ENCODE measurements at places on chromosomes 11 and 22.

- no peak for DNase-seq
These were observed 14.6 kb upstream of the ARHGEF17 start for GRCh38 chr11:73293356-73293936.

- no peak for DNase-seq
These were observed 37.9 kb downstream of the PKNOX2 start for GRCh38 chr11:125202362-125202880.

GRCh38 chr11:19444231-19444630 is 203.5 kb upstream of the E2F8 start:
- no peak for DNase-seq

DNA sequence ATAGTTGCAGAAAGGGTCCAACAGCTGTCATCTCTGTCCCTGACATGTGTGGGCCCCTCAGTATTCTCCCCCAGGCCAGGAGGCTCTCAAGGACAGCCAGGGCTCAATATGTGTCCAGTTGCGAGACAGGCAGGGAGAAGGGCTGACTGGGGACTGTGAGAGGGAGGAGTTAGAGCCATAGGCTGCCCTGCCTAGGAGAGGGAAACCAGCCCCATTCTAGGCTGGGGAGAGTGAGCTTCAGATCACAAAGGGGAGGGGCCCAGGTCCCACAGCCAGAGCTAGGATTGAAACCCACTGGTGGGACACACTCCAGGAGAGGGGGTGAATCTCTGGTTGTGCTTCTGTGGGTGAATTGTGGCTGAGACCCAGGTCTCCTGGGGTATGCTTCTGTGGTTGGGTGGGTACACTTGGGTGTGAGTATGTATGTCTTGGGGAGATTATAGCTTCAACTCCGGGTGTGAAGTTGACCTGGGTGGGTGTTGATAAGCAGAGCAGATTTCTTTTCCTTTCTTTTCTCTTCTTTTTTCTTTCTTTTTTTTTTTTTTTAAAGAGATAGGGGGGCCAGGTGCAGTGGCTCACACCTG is 2.1 kb upstream of the CARNS1 start:
- DNase-seq, result no peak

GRCh38 chr11:8094656-8095055 is 13.6 kb downstream of the TUB start:
- DNase-seq, result no peak

- no peak for DNase-seq
These were observed 491.9 kb downstream of the MN1 start for GRCh38 chr22:27309697-27310096.
